Stimulated activated CD4-positive, alpha-beta T cell treated with anti-CD3 and anti-CD28 coated beads, Interleukin-1b, Interleukin-23, amount 100 ng/mL, for 1 hour (primary cell): ENCODE measurements at places on chromosomes 7 and 10.

DNA sequence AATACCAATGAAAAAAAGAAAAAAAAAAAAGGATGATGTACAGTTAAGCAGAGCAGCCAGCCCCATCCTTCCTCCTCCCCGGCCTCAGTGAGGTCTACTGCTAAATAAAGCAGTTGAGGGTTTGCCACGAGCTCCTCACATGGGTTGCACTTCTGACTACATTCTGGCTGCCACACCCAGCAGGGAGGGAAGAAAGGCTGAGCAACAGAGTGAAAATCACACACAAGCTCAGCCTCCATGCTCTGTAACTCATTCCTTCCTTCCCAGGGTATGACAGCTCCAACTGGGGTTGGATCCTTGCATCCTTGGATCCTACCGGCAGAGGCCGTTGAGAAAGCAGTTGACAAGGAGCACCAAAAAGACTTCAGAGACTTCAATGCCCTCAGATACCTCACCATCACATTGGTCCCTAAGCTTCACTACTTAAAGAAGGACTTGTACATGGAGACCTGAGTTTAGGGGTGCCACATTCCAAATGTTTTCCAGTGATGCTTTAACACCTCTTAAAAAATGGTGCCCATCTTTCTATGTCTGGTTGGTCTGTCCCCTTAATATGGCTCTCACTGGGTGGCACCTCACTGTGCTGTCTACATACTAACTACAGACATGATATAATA is 52.9 kb upstream of the PIK3CG start:
- no peak for DNase-seq

GRCh38 chr10:133096616-133097269 is 9.0 kb downstream of the ADGRA1 start:
- DNase-seq: no peak

GRCh38 chr7:2513702-2514101 is 5.9 kb upstream of the LFNG start:
- no peak for DNase-seq

DNA sequence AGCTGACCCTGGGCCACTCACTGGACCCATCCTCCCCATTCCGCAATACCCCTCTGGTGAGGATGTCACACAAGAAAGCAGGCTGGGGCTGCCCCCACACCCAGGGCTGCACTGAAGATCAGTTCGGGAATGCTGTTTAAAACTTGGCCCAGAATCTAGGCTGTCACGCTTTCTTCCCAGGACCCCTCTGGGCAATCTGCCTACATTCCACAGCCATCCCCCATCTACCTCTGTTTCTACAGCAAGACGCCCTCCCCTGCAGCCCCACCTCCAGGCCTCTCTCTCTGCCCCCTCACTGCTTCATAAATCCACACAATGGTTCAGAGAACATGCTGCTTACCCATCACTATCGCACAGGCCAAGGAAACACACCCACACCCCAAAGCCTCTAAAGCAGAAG is 36.1 kb downstream of the XPNPEP1 start:
- DNase-seq: no peak

- DNase-seq: no peak
These were observed 170.8 kb downstream of the DNAJC1 start for GRCh38 chr10:21832821-21833130.

DNA sequence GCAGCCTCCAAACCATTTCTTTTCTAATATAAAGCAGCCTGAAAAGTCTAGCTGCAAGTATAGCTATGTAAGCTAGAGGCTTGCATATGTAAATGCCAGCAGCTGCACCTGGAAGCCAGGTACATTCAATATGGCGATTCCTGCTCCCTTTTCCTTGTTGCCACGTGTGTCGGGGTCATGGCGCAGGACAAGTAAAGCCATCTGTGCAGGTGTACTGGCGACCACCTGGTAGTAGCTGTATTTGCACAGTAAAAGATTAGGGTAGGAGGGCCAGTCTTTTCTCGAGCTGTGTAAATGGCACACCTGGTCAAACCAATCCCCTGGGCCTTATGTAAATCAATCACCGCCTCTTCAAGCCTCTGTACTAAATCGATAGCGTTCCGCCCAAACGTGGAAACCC is 484.5 kb downstream of the MAGI2 start:
- DNase-seq: no peak

DNA sequence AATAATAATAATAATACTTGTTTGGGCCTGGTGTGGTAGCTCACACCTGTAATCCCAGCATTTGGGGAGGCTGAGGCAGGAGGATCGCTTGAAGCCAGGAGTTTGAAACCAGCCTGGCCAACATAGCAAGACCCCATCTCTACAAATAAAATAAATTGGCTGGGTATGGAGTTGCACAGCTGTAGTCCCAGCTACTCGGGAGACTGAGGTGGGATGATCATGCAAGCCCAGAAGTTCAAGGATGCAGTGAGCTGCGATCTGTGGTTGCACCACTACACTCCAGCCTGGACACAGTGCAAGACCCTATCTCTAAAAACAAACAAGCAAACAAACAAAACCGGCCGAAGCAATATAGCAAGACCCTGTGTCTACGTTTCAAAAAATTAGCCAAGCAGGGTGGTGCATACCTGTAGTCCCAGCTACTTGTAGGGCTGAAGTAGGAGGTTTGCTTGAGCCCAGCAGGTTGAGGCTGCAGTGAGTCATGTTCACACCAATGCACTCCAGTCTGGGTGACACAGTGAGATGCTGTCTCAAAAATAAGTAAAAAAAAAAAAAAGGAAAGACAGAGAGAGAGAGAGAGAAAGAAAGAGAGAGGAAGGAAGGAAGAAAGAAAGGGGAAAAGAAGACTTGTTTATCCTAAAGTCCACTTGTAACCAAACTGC is 85.6 kb upstream of the KDM7A start:
- DNase-seq: no peak

DNA sequence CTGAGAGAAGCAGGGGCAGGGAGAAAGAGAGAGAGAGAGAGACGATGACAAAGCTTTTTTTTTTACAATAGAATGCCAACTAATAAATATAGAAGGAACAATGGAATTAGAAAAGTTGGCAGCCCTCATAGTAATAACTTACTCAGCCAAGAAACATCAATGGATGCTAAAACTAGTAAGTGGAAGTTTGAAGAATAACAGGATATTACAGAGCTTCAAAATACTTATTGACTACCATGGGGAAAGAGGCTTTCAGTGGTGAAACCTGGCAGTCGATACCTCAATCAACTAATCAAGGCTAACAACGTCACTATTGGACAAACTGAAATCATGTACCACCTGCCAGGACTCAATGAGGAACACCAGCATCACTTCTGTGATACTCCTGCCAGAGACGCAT is 100.5 kb upstream of the LRRC4 start:
- DNase-seq: no peak

- no peak for DNase-seq
These were observed 39.2 kb upstream of the ENO4 start for GRCh38 chr10:116810120-116810500.

DNA sequence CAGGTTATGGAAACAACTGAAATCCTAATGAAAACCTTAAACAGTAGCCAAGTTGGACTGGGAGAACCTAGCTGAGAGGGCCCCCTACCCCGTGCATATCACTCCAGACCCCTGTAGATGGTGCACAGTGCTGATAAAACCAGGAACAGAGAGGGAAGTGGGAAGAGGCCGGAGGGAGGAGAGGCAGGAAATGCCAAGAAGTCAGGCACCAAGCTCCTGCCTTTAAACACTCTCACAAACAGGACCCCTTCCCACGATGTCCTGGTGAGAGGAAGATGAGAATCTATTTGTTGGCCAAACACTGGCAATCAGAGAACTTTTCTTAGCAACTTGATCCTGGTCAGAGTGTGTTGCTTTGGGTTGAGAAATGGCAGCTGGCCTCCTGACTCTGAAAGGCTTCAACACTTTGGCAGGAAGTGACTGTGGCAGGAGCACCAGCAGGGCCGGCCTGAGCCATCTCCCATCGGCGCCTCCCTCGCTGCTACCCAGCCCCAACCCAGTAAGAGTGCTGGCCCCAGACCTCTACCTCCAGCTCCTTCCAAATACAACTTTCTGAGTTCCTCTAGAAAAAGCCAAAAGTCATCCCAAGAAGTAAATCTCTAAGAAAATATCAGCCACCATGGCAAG is 39.5 kb downstream of the GSDME start:
- DNase-seq: no peak

GRCh38 chr10:124698545-124699469 is 45.4 kb downstream of the FAM53B start:
- no peak for DNase-seq

GRCh38 chr7:126657137-126657536 is 595.6 kb downstream of the GRM8 start:
- no peak for DNase-seq
